ENCODE measurements at places on chromosomes 16 and 17.

DNA sequence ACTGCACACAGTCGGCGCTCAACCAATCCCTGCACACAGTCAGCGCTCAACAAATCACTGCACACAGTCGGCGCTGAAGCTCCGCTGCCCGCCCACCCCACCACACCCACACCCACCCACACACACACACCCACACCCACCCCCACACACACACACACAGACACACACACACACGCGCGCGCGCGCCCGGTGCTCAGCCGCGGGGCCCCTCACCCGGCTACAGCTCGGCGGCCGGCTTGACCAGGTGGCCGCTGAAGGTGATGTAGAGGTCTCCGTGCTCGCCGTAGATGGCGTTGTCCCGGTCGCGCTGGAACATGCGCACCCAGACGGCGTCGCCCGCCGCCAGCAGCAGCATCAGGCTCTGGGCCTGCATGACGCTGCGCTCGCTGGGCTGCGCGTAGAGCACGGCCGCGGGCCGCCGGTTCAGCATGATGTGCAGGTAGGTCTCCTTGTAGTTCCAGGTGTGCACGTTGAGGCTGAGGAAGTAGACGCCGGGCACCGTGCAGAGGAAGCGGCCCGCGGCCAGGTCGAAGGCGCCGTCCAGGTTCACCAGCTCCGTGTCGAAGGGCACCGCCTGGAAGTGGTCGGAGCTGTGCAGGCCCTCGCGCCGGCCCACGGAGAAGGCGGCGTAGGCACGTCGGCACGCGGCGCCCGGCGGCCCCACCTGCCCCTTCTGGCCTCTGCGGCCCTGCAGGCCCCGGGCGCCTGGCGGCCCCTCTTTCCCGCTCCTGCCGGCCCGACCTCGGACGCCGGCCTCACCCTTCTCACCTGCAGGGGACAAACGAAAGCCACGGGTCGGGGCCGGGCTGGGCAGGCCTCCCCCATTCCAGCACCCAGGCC, 2.5 kb downstream of the C1QTNF8 start:
- DNase-seq = no peak

- DNase-seq = no peak
Observed at GRCh38 chr16:86199182-86199581, 300.2 kb downstream of the IRF8 start.

DNA sequence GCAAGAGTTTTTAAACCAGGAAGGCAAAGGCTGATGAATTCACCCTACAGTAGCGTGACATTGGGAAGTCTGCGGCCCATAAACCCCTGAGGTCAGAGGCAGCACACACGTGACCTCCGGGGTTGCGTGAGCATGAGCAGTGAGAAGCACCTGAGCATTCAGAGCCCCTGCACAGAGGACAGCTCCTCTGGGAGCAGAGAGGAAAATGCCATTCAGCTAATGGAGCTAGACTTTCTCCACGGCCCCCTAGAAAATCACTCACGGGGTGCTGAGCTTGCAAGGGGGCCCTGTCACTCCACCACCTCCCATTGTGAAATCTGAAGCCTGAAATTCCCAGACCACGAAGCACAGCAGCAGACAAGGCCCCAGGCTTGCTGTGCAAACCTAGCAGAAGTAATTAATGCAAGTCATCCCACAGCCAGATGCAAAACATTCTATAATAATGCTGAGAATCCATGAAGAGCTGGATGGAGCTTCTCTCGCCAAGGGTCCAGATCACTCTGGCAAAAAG, 114.9 kb upstream of the RCVRN start:
- no peak for DNase-seq

- DNase-seq = no peak
Observed at GRCh38 chr17:79192503-79193351, 118.1 kb downstream of the ENGASE start.

DNA sequence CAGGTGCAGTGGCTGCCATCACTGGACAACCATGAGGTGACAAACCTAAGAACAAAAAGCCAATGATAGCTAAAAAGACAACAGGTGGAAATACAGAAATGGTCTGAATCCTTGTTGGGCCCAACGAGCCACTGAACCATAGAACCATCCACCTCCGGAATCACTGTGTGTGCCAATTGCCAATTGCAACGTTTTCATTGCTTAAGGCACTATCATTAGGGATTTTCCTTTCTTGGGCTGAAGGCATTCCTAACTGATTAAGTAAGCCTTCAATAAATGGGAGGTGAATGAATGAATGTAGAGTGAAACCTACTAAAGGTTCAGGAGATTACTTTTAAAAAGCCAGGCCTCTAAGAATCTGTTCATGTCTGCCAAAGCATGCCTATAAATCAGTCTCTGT, 3.6 kb downstream of the USP31 start:
- no peak for DNase-seq

GRCh38 chr16:8622315-8622656, 788 bp downstream of the METTL22 start:
- DNase-seq = no peak

- DNase-seq = no peak
Observed at GRCh38 chr17:27980043-27980442, 62.4 kb upstream of the NLK start.

DNA sequence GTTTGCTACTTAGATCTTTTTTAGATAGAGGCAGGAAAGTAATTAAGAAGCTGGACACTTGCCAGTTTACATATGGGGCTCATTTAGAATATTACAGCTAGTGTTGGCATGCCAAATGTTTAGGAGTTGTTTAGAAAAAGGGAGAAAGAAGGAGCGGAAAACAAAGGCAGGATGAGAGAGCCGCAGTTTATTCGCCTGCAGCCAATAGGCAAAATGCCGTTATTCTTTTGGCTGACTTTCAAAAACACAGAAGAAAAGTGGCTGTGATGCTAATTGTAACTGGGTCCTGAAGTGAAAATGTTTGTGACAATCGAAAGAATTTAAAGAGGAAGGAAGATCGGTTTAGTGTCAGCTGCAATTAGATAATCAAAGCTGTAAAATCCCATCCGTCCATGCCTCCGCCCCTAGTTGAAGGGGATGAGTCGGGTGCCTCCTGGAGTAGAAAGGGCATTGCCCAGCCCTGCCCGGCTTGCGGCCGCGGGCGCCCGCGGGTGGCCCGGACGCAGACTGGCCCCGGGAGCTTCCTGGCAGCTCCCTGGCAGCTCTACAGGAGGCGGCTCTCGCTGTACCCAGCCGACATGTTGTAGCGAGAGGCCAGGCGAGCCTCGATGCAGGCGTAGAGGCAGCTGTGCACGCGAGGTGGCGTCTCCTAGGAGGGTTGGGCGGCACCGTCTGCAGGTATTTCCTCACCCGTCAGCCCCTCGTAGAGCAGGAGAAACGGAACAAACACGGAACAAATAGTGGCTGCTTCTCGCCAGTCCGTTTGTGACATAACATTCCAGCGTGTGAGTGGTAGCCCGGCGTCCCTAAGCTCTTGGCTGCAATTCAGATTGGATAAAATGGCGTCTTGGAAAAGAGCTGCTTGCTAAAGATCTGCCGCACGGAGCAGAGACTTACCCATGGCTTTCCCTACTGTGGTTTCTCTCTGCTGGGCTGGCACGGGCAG, 82.2 kb downstream of the TNRC6C start:
- DNase-seq = no peak

GRCh38 chr16:55271945-55272513, 52.0 kb upstream of the IRX6 start:
- no peak for DNase-seq

DNA sequence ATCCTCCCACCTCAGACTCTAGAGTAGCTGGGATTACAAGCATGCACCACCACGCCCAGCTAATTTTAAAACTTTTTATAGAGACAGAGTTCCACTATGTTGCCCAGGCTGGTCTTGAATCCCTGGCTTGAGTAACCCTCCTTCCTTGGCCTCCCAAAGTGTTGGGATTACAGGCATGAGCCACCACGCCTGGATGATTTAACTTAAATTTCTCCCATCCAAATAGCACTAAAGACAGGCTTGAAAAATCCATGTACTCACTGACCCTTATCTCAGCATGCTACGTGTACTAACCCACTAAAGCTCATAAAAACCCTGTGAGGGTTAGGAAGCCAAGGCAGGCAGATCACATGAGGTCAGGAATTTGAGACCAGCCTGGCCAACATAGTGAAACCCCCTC, 4.6 kb downstream of the SLC5A10 start:
- DNase-seq = no peak

All from stimulated activated CD8-positive, alpha-beta memory T cell treated with anti-CD3 and anti-CD28 coated beads, Interleukin-12 subunit alpha, Interleukin-12 subunit beta, amount 100 ng/mL, for 4 hours (primary cell).